ENCODE measurements at places on chromosomes 16 and 17.

GRCh38 chr17:74274060-74274708 is at the start of gene DNAI2:
DNAI2 (plus strand) TSS chr17:74274234; CDS start chr17:74281818, 7,584 bp downstream.
- peak; percentile 68 for DNase-seq

- no peak for DNase-seq
Observed at GRCh38 chr17:5381542-5381941, 37.9 kb downstream of the NUP88 start.

- peak; percentile 11 for DNase-seq
Observed at GRCh38 chr16:73122604-73123391, 74.9 kb upstream of the ZFHX3 start.

GRCh38 chr17:12877953-12878669 is 88.8 kb downstream of the ARHGAP44 start:
- DNase-seq: no peak
